ENCODE measurements at places on chromosomes 2 and 18. TPM values are rescaled to one million over a fixed set of nuclear protein-coding genes. Genes with fewer than 3 reads are reported as not detected.
A peak's percentile ranks its signal among the peaks of the same experiment; 100 is the strongest.

The LPIN2 gene
- 91.0 TPM for total RNA-seq

The CDCA7 gene
- 81.5 TPM for total RNA-seq

The PIKFYVE gene
- total RNA-seq = 38.7 TPM

The CDK15 gene
- total RNA-seq = not detected

The SLC16A14 gene
- total RNA-seq = 0.72 TPM

The RAB11FIP5 gene
- total RNA-seq = 4.8 TPM

- no peak for DNase-seq
Measured at GRCh38 chr18:50629148-50629631, 69.3 kb downstream of the MAPK4 start.

- no peak for DNase-seq
Measured at GRCh38 chr2:144922519-144922918, 402.6 kb upstream of the ZEB2 start.

- DNase-seq = no peak
Measured at GRCh38 chr2:128690869-128691268, 372.2 kb upstream of the HS6ST1 start.

- DNase-seq = no peak
Measured at GRCh38 chr2:141001750-141002149, 1129.1 kb downstream of the LRP1B start.

GRCh38 chr2:79638410-79638809, 125.6 kb downstream of the CTNNA2 start:
- no peak for DNase-seq

DNA sequence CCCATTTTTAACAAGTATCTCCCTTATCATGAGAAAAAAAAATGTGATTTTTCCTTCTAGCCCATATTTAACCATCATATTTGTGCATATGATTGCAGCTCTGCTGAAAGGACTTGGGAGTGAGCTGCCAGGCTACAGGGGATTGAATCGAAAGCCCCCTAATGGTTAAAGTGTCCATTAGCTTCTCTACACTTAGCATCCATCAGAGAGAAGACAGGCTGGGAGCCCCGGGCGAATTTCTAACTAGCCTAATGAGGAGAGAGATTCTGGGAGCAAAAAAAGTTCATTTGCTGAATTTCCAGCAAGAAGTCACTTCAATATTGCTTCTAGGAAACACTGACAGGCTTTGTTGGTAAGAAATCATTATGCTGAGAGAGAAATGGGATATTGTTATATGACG, 848.8 kb downstream of the TDRD15 start:
- no peak for DNase-seq

DNA sequence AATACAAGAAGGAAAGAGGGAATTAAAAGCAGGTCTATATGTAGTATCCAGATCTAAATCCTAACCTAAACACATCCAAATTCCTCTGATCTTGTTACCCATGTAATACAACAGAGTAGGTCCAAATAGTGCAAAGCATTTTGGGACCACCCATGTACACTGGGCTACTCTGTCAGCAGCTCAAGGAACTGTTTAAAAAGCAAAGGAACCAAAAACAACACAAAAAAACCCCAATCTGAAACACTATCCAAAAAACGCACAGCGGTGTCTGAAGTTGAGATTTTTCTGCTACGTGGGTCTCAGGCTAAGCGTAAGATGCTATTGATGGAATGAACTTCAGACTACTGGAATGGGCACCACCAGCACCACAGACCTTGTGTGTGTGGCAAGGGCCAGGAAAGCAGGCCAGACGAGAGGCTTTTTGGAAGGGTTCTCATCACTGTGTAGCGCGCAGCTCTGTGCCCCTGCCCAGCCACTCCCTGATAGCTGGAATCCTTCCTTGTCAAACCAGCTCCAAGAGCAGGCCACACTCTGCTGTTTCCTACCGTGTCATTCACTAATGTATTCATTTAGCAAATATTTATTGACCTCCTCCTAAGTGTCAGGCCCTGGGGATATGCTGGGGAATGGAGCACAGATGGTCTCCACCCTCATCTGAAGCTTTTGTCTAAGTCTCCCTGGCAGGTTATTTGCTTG, 101.4 kb downstream of the COLEC12 start:
- DNase-seq = no peak

GRCh38 chr2:100365434-100365833, 43.1 kb upstream of the LONRF2 start:
- DNase-seq = no peak

- DNase-seq = no peak
Measured at GRCh38 chr2:204479557-204479956, 65.7 kb upstream of the PARD3B start.

DNA sequence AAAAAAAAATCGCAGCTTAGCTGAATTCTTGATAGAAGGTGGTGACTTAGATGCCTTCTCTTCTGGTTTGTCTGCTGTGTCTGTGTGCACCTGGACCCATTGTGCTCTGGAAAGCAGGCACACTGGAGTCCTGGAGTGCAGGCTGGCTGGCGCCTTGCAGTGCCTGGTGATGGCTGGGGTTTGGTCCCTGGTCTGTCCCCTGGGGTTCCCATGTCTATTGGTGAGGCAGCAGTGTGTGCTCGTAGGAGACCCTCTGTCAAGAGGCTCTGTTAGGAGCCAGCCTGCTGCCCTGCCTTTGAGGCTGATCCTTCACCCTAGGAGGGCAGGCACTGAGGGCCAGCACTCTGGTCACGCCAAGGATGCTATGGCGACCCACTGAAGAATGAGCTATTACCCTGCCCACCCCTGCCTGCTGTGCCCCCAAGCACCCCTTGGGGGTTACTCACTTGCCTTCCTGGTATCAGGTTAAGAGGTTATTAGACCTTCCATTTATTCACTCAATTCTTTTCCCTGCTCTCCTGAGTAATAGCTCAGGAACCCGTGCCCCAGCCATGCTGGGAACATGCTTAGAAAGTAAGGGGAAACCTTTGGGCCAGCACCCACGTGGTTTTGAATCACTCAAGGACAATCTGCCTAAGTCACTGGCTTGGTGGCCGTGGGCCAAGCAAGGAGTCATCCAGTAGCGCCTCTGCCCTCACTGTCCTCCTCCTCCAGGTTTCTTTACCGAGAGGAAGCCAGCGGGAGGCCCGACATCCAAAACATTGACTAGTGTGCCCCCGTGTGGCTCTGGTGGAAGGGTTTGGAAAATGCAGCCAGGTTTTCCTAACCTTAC, 284.5 kb downstream of the PRKCE start:
- DNase-seq = peak; percentile 61

GRCh38 chr2:44324971-44325426, 36.3 kb downstream of the PREPL start:
- no peak for DNase-seq
